ENCODE measurements at places on chromosomes 2 and 18. TPM values are rescaled to one million over a fixed set of nuclear protein-coding genes. Genes with fewer than 3 reads are reported as not detected.
A peak's percentile ranks its signal among the peaks of the same experiment; 100 is the strongest.

DNA sequence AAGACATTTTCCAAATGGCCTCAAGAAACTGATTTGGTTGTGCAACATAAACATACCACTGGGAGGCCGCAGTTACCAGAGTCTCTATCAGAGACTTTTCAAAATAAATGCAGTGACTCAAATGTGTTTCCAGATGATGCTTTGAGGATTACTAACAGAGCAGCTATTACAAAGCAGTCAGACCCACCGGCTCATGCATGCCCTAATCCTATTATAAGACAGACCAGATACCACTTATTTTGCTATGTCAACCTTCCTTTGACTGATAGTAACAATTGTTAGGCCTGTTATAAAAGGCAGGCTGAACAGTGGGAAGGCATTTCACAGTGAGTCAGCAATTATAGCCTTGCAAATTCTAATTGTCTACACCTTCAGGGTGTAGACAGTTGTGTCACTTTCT lies 217.7 kb downstream of the LRRTM1 start:
- no peak for DNase-seq

Gene STEAP3
- 8.2 TPM for total RNA-seq

Gene ITGB6
- total RNA-seq: 0.20 TPM

Gene KIAA2012
- total RNA-seq: not detected

DNA sequence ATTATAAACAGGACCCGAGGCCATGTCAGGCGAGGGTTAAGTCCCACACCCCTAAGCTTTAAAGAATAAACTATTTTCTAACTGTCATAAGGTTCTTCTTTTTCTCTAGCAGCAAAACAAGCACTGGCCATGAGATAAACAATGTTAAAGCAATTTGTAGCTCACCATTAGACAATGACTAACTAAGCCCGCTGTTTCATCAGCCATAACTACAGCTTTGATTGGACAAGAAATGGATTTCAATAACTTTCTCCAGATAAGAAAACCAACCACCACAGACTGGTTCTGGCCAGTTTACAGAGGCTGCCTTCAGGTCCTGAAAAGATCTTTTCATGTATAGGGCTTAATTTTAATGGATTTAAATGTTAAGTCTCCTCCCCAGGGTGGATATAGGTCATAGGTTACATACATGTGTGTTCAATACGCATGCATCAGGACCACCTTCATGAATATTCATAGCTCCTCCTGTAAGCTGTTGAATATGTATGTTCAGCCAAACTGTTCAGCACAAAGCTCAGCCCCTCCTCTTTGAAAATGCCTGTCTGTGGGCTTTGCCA lies 108.7 kb upstream of the RAB6C start:
- no peak for DNase-seq

GRCh38 chr2:239826376-239826775 lies 198.8 kb downstream of the NDUFA10 start:
- peak; percentile 28 for DNase-seq

Gene LCT
- not detected for total RNA-seq

Gene DYSF
- 31.3 TPM for total RNA-seq

Gene POTEC
- not detected for total RNA-seq

Gene NETO1
- total RNA-seq: not detected

DNA sequence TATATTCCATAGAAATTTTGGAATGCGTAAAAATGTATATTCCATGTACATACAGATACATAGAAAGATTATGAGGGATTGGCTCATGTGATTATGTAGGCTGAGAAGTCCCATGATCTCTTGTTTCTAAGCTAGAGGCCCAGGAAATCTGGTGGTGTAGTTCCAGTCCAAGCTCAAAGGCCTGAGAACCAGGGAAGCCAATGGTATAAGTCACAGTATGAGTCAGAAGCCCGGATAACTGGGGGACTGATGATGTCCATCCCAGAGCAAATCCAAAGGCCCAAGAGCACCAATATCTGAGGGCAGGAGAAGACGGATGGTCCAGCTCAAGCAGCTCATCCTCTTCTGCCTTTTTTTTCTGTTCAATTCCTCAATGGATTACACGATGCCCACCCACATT lies 385.0 kb upstream of the KLHL29 start:
- no peak for DNase-seq

DNA sequence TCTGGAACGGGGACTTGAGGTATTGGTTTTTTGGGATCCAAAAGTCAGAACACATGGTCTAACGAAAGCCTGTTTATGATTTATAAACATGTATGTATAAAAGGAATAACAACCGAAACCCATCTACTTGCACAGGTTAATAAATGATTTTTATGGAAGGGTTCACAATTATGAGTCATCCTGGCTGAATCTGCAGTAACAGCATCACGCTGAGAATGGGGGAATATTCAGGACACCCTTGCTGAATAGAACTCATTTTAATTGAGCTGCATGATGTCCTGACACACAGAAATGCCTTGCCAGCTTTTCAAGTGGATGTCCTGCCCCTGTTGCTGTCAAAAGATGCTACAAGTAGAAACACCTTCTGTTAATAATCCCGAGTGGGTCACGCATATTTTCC lies 54.7 kb upstream of the TGFA start:
- no peak for DNase-seq

Gene GREB1L
- total RNA-seq: 17.5 TPM

GRCh38 chr2:126894585-126895182 lies 4.0 kb upstream of the TEX51 start:
- peak; percentile 21 for DNase-seq

Gene TANC1
- total RNA-seq: 51.8 TPM

DNA sequence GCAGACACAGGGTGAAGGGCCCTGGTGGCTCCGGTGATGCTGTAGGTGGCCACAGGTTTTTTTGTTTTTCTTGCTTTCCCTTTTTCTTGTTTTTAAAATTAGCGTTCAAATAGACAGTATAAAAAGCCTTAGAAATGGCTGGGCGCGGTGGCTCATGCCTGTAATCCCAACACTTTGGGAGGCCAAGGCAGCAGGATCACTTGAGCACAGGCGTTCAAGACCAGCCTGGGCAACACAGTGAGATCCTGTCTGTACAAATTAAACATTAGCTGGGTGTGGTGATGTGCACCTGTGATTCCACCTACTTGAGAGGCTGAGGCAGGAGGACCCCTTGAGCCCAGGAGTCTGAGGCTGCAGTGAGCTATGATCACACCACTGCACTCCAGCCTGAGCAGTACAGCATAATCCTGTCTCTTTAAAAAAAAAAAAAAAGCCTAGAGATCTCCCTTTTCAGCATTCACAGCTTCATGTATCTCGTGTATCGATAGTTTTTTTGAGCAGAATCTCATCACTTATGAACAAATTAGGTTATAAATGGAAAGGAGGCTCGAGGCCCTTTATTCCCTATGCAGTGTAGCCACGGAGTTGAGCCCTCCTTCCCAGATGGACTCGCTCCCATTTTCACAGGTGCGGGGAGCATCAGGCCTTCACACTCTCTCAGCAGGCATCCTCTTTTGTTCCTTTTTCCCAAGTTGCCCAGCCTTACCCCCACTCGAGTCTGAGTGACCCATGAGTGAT lies 50.8 kb downstream of the EMILIN2 start:
- DNase-seq: no peak

DNA sequence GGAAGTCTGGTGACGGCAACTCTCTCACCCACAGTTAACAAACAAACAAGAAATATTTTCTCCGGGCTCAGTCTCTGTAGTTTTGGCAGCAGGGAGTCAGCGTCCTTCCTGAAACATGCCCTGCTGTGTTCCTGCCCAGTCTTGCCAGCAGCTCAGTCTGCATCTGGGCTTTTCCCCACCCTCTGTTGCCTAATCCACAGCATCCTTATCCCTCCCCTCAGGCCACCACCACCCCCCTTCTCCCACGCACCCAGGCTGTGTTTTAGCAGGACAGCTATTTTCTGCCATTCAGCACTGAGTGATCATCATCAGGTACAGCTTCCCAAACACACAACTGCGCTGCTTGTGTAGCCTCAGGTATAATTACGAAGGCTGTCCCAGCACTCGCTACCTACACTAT lies 168.2 kb downstream of the DPP10 start:
- no peak for DNase-seq

Gene KIF5C
- total RNA-seq: 1.6 TPM

- DNase-seq: no peak
Measured at GRCh38 chr2:98063291-98063854, 23.6 kb upstream of the VWA3B start.

- DNase-seq: peak; percentile 78
Measured at GRCh38 chr2:230326453-230327417, at the start of gene SP140L. Gene SP140L (plus strand): TSS chr2:230327193. CDS start chr2:230327270, 77 bp downstream.

Gene SLC11A1
- 8.7 TPM for total RNA-seq

- no peak for DNase-seq
Measured at GRCh38 chr2:28101892-28102291, 211.4 kb downstream of the BABAM2 start.

- DNase-seq: no peak
Measured at GRCh38 chr2:112047537-112048235, 7.4 kb upstream of the TMEM87B start.

GRCh38 chr2:113173542-113174375 lies at the start of gene PSD4:
Gene PSD4 (plus strand): TSS chr2:113173971. CDS start chr2:113182457, 8,486 bp downstream.
- no peak for DNase-seq

DNA sequence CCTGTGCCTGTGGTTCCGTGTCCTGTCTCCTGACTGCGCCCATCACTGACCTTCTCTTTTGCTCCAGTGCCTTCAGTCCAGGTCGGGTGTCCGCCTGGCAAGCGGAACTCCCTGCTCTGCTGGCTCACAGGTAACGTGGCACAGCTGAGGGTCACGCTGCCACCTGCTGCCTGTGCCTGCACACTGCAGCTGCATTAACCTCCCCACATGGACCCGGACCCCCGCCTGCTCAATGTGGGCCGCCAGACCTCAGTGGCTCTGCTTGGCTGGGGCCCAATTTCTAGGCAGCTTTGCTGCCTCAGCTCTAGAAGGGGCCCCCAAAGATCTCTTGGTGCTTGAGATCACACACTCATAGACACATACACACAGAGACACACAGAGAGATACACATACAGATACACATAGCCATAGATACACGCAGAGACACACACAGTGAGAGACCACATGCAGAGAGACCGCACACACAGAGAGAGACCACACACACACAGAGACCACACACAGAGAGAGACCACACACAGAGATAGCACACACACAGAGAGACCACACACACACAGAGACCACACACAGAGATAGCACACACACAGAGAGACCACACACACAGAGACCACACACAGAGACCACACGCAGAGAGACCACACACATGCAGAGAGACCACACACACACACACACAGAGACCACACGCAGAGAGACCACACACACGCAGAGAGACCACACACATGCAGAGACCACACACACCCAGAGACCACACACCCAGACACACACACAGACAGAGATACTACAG lies 14.9 kb upstream of the CNNM3 start:
- DNase-seq: peak; percentile 73
